CD4-positive, alpha-beta T cell treated with Interleukin-10 for 1 hour (primary cell): ENCODE measurements at places on chromosomes 11 and 22.

GRCh38 chr22:18974477-18975180 is 38.5 kb upstream of the PRODH start:
- DNase-seq = no peak

DNA sequence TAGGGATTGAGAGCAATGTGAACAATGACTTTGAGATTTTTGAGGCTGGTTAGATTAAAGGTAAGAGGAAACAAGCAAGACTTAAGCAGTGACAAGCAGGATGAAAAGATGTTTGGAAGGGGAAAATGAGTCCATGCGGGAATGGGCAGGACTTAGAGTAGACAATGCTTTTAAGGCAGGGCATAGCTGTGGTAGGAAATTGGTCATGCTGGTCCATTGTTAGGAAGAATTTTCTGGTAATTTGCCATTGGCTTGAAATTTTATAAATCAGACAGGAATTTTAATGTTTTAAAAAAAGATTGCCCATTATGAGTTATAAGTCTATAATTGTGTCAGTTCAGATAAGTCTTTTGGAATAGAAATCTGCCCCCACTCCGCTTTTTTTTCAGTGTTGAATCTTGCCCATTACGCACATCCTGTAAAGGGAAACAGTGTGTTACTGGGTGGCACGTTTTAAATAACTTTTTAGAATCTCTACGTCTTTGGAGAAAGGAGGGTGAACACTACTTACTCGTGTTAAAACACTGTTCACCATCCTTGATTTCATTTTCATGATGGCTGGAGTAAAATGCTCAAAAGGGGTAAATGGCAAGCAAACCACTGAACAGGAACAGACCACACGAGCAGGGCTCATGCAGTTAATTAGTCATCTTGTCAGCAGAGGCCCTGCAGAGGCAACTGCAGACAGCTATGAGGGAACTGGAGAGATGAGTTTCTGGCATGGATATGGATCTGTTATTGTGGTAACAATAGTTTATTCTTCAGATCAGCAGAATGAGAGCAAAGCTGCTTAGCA is 25.0 kb downstream of the SWAP70 start:
- DNase-seq = no peak

DNA sequence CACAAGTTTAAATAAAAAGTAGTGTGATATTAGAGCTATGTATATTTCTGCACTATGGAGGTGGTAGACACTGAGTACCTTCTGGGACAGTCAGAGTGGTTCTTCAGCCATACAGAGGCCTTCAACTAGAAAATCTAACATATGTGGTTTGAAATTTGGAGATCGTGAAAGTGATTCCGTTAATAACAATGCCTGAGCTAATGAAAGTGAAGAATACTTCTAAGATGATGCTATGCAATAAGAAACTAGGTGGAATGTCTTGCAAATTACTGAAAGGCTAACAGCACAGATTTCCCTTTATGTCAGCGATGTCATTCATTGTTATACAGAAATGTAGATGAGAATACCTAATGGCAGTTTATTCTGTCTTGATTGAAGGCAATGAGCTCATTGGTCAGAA is 1984.7 kb upstream of the RAG2 start:
- DNase-seq = no peak

GRCh38 chr22:30733181-30733631 is 38.5 kb downstream of the OSBP2 start:
- no peak for DNase-seq

- DNase-seq = no peak
Observed at GRCh38 chr11:92931746-92932422, 37.6 kb upstream of the MTNR1B start.

GRCh38 chr11:88511006-88511405 is 173.5 kb upstream of the CTSC start:
- no peak for DNase-seq

DNA sequence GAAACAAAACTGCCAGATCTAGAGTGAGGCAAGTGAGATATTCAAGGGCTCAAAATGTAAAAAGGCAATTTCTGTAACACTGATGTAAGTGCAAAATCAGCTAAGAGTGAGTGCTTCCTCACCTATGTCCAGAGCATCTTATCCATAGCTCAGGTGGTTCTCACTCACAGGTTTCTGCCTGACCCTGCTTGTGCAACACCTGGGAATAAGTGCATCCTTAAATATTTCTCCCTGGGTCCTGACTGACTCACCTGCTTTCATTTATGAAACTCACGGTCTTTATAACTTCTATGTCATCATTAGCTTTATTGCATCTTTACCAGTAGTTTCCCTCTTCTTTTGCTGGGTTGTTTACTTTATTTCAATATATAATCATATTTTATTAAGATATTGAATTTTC is 260.6 kb downstream of the CNTN5 start:
- no peak for DNase-seq

DNA sequence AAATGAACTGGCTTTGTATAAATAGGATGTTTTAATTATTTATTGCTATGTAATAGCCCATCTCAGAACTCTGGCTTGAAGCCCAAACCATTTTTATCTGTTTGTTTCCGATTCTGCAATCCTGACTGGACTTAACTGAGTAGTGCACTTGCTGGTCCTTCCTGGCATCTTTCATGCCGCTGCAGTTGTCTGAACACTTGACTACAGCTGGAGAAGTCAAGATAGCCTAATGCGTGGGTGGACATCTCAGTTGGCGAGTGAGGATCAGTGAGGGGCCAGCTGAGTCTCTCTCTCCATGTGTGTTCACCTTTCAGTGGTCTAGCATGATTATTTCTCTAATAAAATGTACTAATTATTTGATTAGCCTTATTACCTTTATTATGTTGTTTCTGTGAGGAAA is 105.8 kb downstream of the PRMT3 start:
- DNase-seq = no peak

- no peak for DNase-seq
Observed at GRCh38 chr11:37141707-37142106, 543.7 kb upstream of the RAG2 start.

- DNase-seq = no peak
Observed at GRCh38 chr22:39925909-39926679, 25.2 kb downstream of the GRAP2 start.

DNA sequence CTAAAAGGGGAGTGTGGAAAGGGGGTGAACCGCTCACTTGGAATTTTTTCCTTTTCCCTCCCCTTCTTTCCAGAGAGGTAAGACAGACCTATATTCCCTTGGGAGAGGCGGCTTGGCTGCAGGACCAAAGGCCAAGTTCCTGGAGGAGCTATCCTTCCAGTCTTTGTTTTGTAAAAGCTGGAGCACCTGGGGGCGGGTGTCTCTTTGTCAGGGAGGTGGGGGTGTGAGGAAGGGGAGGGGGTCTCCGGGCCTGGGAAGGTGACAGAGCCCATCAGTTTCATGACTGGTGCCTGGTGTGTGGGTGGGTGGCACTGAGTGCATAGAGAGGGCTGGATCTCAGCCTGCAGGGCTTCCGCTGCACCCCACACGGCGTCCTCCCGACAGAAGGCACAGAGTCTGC is 18.5 kb downstream of the PTPN5 start:
- DNase-seq = no peak

GRCh38 chr22:29871684-29872083 is 11.3 kb upstream of the MTMR3 start:
- no peak for DNase-seq

DNA sequence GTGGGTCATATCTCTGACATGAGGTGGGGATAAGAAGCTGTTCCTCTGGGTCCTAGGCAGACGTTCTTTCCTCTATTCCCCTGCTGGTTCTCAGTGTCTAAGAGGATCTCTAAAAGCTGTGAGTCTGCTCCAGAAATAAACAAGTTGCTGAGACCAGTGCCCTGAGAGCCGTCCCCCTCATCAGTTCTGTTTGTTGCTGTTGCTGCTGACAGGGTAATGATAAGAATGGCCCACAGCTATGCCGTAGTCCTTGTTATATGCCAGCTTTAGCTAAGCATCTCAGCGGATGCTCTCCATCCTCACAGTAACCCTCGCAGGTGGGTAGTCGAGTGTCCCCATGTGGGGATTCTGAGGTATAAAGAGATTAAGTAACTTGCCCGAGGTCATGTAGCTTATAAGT is 23.5 kb upstream of the ST14 start:
- DNase-seq = no peak

DNA sequence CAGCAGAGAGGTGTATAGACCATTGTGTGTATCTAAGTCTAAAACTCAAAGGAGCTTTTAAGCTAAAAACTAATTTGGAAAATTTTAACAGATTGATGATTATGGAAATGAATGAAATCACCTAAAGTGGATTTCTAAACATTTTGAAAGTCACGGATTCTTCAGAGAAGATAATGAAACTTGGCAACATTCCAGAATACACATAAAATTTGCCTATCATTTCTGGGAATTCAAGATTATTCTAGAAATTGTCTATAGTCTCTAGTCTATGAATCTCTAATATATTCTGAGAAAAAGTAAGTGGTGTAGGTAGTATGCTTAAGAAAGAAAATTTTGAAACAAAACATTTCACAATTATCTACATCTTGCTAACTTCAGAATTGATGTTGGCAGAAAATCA is 1117.9 kb upstream of the CNTN5 start:
- DNase-seq = no peak

DNA sequence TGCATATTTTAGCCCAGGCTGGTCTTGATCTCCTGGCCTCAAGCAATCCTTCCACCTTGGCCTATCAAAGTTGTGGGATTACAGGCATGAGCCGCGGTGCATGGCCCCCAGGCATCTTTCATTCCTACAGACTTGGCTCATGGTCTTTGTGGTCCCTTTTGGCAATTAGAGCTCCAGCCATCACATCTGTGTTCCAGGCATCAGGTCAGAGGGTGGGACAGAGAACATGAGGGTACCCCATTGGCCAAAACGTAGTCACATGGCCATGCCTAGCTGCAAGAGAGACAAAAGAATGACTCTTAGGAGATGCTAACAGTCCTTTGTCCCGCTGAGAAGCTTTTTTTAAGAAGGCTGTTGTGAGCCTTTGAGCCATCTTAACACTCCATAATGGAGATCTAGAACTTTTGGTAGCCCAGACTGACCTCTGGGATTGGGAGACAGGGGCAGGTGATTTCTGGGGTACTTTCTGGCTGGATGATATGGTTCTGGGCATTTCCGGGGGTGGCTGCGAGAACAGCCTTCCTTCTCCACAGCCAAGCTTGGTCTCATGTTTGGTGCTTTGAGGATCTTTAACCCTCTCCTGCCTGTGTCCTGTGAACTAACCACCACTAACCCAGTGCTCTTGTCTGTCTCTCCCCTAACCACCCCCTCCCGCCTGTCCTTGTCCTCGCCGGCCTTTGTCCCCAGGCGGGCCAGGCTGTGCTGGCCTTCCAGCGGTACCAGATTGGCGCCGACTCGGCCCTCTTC is 18.4 kb upstream of the TAB1 start:
- no peak for DNase-seq

DNA sequence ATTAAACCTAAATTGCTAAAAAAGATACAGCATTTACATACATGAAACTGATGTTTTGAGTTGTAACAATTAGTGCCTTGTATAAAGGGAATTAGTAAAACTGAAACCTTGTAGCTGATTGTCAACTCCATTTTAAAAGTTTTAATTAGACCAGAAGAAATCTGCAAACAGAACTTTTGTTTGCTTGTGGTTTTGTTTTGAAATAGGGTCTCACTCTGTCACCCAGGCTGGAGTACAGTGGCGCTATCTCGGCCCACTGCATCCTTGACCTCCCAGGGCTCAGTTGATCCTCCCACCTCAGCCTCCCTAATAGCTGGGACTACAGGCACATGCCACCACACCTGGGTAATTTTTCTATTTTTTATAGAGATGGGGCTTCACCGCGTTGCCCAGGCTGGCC is 86.5 kb upstream of the SLC6A5 start:
- no peak for DNase-seq

DNA sequence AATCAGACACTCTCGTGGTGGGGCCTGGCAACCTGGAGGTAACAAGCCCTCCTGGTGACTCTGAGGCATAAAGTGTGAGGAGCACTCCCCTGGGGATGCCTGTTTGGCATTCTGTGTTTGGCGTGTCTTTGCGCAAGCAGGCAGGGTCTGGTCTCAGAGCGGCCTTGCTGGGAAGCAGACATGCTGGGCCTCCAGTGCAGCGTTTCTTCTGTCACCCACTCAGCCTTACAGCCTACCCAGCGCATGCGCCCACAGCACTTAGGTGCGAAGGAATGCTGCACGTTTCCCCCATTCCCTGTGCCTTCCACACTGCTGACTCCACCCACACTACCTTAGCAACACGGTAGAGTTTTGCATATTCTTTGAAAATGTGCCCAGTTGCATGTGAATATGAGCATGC is 7.4 kb upstream of the CXCR5 start:
- no peak for DNase-seq
